ENCODE measurements at places on chromosomes 1 and 21. TPM values are rescaled to one million over a fixed set of nuclear protein-coding genes. Genes with fewer than 3 reads are reported as not detected.
A peak's percentile ranks its signal among the peaks of the same experiment; 100 is the strongest.

DNA sequence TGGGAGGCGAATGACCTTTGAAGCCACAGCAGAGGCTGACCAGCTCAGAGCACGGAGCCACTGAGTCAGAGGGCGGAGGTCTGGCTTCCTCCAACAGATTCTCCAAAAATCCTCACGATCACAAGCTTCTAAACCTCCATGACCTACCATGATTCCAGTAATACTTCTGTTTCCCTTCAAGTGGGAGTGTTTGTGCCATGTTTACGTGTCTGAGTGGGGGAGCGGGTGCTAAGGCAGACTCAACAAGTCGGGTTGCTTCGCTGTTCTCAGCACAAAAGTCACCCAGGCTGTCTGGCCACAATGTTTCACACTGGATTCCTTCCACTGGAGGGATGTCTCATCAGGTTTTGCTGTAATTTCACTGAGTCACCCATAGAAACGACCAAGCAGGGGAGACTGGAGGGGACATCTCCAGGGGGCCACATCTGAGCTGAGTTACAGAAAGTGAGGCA is 86.2 kb downstream of the SLC66A1 start:
- H3K27me3 ChIP-seq = no peaks in the 10 kb centered on the region
- H3K4me1 ChIP-seq = peaks cover 46% of the 10 kb centered on the region
- DNase-seq = peak; percentile 99
- H3K27ac ChIP-seq = peak overlapping the region; percentile 56
- no peak overlapping the region for H3K4me3 ChIP-seq

- H3K4me3 ChIP-seq = no peak overlapping the region
- H3K4me1 ChIP-seq = no peaks in the 10 kb centered on the region
- H3K36me3 ChIP-seq = no peaks in the 10 kb centered on the region
- H3K27me3 ChIP-seq = no peaks in the 10 kb centered on the region
These were observed 96.1 kb downstream of the LRRC40 start for GRCh38 chr1:70109241-70109640.

CACNA1E gene
- not detected for total RNA-seq

DNA sequence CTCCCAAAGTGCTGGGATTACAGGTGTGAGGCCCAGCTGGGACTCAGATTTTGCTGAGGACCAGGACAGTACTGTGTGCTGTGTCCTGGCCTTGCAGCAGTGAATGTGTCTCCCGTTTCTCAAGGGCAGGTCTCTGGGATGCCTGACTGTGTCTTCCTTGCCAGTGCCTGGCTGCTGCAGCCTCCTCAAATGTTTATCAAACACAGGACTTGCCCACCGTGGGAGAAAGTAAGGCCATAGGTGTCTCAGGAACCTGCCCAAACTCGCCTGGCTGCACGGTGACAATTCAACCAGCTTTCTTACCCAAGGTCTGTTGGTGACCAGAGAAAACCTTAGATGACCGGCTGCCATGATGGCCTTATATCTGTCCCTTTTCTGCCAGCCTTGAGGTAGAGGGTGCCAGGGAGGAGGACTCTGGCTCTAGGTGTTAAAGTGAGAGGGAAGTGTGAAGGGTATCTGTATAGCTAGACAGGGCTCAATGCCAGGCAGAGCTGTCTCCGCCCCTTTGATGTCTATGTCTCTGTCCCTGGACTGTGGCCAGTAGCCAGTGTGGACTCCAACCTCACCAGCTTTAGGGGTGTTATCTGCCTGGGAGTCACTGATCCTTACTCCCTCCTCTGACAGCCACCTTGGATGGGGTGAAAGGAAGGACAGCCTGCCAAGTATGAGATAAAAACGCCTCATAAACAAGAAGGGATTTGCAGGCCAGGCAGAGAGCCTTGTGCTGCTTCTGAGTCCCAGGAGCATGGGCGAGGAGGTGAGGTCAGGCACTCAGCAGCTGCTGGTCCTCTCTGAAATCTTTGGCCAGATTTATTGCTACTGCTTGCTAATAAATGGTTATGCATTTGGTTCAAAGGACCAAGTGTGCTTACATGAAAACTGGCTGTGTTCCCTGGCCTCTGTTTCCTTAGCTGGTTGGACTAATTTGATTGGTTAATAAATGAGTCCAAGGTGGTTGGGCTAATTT is 22.3 kb downstream of the IL6R start:
- H3K27me3 ChIP-seq = no peaks in the 10 kb centered on the region
- no peak overlapping the region for H3K27ac ChIP-seq
- peaks cover 36% of the 10 kb centered on the region for H3K4me1 ChIP-seq
- no peak overlapping the region for H3K4me3 ChIP-seq
- peaks cover 13% of the 10 kb centered on the region for H3K36me3 ChIP-seq

DNA sequence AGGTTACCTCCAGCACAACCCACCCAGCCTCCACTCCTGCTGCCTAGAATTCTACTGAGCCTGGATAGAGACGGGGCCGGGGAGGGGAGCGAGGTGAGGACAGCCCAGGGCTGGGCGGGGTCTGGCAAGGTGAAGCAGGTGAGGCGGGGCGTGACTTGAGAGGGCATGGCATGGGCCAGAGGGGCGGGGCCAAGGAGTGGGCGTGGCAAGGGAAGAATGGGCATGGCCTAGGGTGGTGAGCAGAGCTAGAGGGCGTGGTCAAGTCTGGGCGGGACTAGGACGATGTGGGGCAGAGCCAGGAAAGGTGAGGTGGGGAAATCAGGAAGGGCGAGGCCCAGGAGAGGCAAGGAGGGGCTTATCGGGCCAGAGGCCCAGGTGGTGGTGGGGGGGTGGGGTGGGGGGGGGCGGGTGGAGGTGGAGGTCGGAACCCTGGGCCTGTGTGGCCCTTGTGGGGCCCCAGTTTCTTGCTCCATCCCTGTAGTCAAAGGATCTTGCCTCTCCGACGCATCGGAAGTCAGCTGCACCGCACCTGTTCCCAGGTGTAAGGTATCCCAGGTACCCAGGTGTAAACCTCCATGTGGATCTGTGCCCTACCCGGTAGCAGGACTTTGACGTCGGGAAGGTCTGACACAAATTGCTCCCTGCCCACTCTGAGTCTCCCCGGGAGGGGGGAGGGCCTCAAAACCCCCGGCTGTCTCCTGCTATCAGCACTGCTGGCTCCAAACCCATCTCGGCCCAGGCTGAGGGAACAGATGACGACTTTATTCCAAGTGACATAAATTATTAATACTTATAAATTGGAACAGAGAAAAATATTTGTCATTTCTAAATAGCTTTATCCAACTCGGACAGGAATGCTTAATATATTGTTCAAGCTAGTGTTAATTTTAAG is 32.9 kb upstream of the UTS2 start:
- H3K4me3 ChIP-seq = no peak overlapping the region
- H3K27ac ChIP-seq = no peak overlapping the region
- H3K4me1 ChIP-seq = no peaks in the 10 kb centered on the region
- DNase-seq = no peak
- H3K27me3 ChIP-seq = peaks cover 4% of the 10 kb centered on the region

- no peak overlapping the region for H3K4me3 ChIP-seq
- no peaks in the 10 kb centered on the region for H3K36me3 ChIP-seq
- H3K4me1 ChIP-seq = no peaks in the 10 kb centered on the region
- peaks cover 17% of the 10 kb centered on the region for H3K27me3 ChIP-seq
- H3K27ac ChIP-seq = no peak overlapping the region
These were observed 26.7 kb downstream of the CDCA8 start for GRCh38 chr1:37718901-37719571.

DNA sequence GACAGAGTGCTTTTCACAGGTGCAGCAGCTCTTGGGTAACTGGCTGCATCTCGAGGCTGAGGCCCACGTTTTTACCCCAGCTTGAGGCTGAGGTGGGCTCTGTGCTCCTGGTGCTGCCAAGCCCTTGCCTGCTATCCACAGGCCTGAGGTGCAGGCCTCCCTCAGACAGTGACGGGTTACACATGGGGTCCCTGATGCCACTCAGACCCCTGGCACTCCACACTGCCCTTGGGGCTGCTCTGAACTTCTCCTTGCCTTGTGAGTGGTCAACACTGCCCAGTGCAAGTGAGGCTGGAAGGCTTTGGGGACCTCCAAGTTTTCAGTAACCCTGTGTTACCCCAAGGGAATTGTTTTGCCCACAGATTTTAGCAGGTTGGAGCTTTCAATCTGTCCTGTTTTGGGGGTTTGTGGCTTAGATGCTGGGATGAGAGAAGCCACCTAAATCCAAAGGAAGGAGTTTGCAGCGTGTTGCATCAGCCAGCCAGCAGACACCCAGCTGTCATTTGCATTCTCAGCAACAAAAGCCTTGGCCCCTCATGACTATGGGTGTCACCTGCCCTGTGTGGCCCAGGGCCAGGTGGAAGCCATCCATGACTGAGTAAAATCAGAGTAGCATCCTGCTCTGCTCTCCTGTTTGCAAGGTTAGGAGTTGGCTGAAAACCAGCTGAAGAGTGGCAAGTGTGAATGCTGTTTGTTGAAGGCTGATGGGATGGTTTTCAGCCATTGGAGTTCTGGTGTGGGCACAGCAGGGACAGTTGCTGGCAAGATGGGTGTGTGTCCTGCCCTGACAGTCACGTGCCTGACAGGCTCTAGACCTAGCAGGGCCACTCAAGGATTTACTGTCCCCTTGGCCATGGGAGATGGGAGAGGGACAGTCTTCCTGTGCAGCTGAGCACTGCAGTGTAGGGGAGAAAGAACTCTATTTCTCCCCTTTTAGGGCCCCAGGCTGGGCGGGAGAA is 3.2 kb downstream of the RNF187 start:
- H3K36me3 ChIP-seq = peaks cover 52% of the 10 kb centered on the region
- H3K27ac ChIP-seq = peak overlapping the region; percentile 76
- no peaks in the 10 kb centered on the region for H3K27me3 ChIP-seq
- H3K4me3 ChIP-seq = no peak overlapping the region
- peak; percentile 53 for DNase-seq

- no peaks in the 10 kb centered on the region for H3K27me3 ChIP-seq
- no peak for DNase-seq
- no peak overlapping the region for H3K4me3 ChIP-seq
- H3K36me3 ChIP-seq = no peaks in the 10 kb centered on the region
These were observed 207.5 kb downstream of the SETD4 start for GRCh38 chr21:35852820-35853219.

HHIPL2 gene
- not detected for total RNA-seq

GRCh38 chr1:100775483-100775882 is 55.9 kb downstream of the VCAM1 start:
- no peak overlapping the region for H3K4me3 ChIP-seq
- no peaks in the 10 kb centered on the region for H3K36me3 ChIP-seq
- no peak overlapping the region for H3K27ac ChIP-seq
- H3K4me1 ChIP-seq = no peaks in the 10 kb centered on the region
- H3K27me3 ChIP-seq = no peaks in the 10 kb centered on the region

DNA sequence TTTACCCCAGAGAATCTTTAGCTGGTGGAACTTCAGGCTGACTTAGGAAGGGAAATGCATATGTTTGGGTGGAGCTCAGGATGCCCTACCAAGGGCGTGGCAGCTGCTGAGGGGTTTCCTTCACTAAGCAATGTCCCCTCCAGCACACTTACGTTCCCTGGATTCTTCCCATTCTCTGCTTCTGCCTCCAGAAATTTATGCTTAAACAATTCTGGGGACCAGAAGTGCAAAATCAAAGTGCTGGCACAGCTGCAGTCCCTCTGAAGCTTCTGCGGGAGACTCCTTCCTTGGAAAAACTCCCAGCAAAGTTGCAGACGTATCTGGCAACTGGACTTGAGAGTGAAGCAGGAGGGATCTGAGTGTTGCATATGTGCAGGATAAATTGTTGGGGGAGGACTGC is 402.8 kb downstream of the PCP4 start:
- no peaks in the 10 kb centered on the region for H3K27me3 ChIP-seq
- H3K27ac ChIP-seq = no peak overlapping the region
- H3K4me1 ChIP-seq = no peaks in the 10 kb centered on the region

SNIP1 gene
- 11.3 TPM for total RNA-seq

LCE1B gene
- not detected for total RNA-seq

- DNase-seq = peak; percentile 69
- H3K27me3 ChIP-seq = no peaks in the 10 kb centered on the region
- no peak overlapping the region for H3K4me3 ChIP-seq
- H3K36me3 ChIP-seq = no peaks in the 10 kb centered on the region
- H3K4me1 ChIP-seq = no peaks in the 10 kb centered on the region
- H3K27ac ChIP-seq = no peak overlapping the region
These were observed 491.2 kb upstream of the ZRANB2 start for GRCh38 chr1:71572038-71572437.

LCE6A gene
- not detected for total RNA-seq

RGS13 gene
- total RNA-seq = not detected

SEMA4A gene
- total RNA-seq = 0.28 TPM

- no peak overlapping the region for H3K27ac ChIP-seq
- H3K4me3 ChIP-seq = no peak overlapping the region
These were observed 3.5 kb downstream of the GNAT2 start for GRCh38 chr1:109615879-109616278.

CLDN17 gene
- total RNA-seq = not detected

GRCh38 chr1:11878891-11879190 is 20.1 kb upstream of the NPPB start:
- DNase-seq = no peak
- no peaks in the 10 kb centered on the region for H3K4me1 ChIP-seq
- H3K4me3 ChIP-seq = no peak overlapping the region
- no peak overlapping the region for H3K27ac ChIP-seq
- no peaks in the 10 kb centered on the region for H3K36me3 ChIP-seq

- H3K27me3 ChIP-seq = no peaks in the 10 kb centered on the region
- H3K4me1 ChIP-seq = peaks cover 13% of the 10 kb centered on the region
- no peak for DNase-seq
- no peaks in the 10 kb centered on the region for H3K36me3 ChIP-seq
- no peak overlapping the region for H3K4me3 ChIP-seq
These were observed 137.9 kb upstream of the F3 start for GRCh38 chr1:94679332-94680038.

- no peak for DNase-seq
- peaks cover 18% of the 10 kb centered on the region for H3K4me1 ChIP-seq
- H3K4me3 ChIP-seq = no peak overlapping the region
- H3K27me3 ChIP-seq = no peaks in the 10 kb centered on the region
- peak overlapping the region; percentile 85 for H3K27ac ChIP-seq
- no peaks in the 10 kb centered on the region for H3K36me3 ChIP-seq
These were observed 473.0 kb upstream of the VAMP3 start for GRCh38 chr1:7298145-7298544.

- H3K36me3 ChIP-seq = no peaks in the 10 kb centered on the region
- H3K4me3 ChIP-seq = no peak overlapping the region
- H3K27ac ChIP-seq = no peak overlapping the region
- H3K27me3 ChIP-seq = no peaks in the 10 kb centered on the region
- no peak for DNase-seq
- H3K4me1 ChIP-seq = 0 out of 2 replicates have a peak, but pooled peaks cover 2% of the 10 kb centered on the region
These were observed 78.0 kb upstream of the ZNF648 start for GRCh38 chr1:182139496-182139895.

All from IMR-90 (cell line).